ENCODE measurements at places on chromosomes 11 and 22. TPM values are rescaled to one million over a fixed set of nuclear protein-coding genes. Genes with fewer than 3 reads are reported as not detected.

ESAM gene
- total RNA-seq: 0.23 TPM

C11orf42 gene
- total RNA-seq: not detected

CCDC87 gene
- total RNA-seq: 0.37 TPM

ACR gene
- not detected for total RNA-seq

USH1C gene
- 35.4 TPM for total RNA-seq

OR52N4 gene
- not detected for total RNA-seq

SCGB1D2 gene
- not detected for total RNA-seq

MYBPC3 gene
- total RNA-seq: not detected

IGLL5 gene
- total RNA-seq: not detected

MIAT gene
- total RNA-seq: 0.82 TPM

OR51B5 gene
- 0.35 TPM for total RNA-seq

SLC22A12 gene
- not detected for total RNA-seq

POU2AF2 gene
- total RNA-seq: not detected

PRR33 gene
- total RNA-seq: not detected

CECR2 gene
- total RNA-seq: 1.4 TPM

TOB2 gene
- 16.1 TPM for total RNA-seq

GLB1L2 gene
- total RNA-seq: 8.9 TPM

SMTNL1 gene
- not detected for total RNA-seq

ENTHD1 gene
- not detected for total RNA-seq

CST6 gene
- not detected for total RNA-seq

POLD3 gene
- total RNA-seq: 10.6 TPM

KCNK4 gene
- total RNA-seq: not detected

MGAT3 gene
- total RNA-seq: 0.02 TPM

DDTL gene
- total RNA-seq: not detected

TRIM29 gene
- total RNA-seq: not detected

RAB39A gene
- not detected for total RNA-seq

MMP1 gene
- total RNA-seq: 23.3 TPM

CBX6 gene
- 29.3 TPM for total RNA-seq

TMEM151A gene
- 0.32 TPM for total RNA-seq

VPREB1 gene
- total RNA-seq: not detected

OR52A1 gene
- total RNA-seq: not detected

KIF18A gene
- total RNA-seq: 35.1 TPM

C11orf21 gene
- not detected for total RNA-seq

CD3D gene
- not detected for total RNA-seq

APOBEC3H gene
- total RNA-seq: not detected

SERHL2 gene
- total RNA-seq: 2.1 TPM

RGL4 gene
- total RNA-seq: not detected

Data from NCI-H460 (cell line).